Cardiac septum (tissue), 1 donor: ENCODE measurements at places on chromosomes 7 and 10. TPM values are rescaled to one million over a fixed set of nuclear protein-coding genes. Genes with fewer than 3 reads are reported as not detected.
A peak's percentile ranks its signal among the peaks of the same experiment; 100 is the strongest.

GRCh38 chr7:63044721-63045120 is 953.9 kb upstream of the ZNF722 start:
- DNase-seq, result no peak

DNA sequence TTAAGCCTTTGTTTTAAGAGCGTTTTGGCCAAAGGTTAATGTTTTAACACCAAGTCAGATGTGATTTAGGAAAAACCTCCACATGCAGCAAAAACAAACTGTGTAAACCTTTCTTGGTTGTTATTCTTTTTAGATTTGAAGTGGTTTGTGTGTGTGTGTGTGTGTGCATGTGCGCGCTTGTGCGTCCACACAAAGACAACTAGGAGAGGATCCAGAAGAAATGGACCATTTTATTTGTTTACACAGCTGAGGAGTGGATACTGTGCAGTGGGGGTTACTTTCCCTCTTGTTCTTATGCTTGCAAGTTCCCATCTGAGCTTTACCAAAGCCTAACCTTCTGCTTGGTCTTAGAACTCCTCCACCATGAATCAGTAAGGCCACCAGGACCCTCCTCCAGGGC is 20.0 kb downstream of the TCF7L2 start:
- DNase-seq, result no peak

- DNase-seq, result peak; percentile 80
Measured at GRCh38 chr10:5775685-5776084, 37.5 kb downstream of the GDI2 start.

DNA sequence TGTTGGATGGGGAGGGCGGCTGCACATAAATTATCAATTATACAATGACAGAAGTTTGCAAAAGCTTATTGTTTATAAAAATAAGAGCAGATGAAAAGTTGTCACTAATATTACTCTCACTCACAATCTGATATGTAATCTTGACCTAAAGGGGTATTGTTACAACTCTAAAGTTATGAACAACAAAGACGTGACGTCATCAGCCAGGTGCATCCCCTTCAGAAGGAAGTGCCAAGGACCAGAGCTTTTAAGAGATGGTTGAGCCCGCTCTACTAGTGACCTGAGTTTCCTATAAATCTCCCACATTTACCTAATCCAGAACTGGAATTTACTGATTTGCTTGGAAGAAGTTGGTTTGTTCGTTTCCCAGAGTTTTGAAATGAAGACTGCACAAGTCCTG is 247.7 kb upstream of the MGMT start:
- DNase-seq, result no peak

DNA sequence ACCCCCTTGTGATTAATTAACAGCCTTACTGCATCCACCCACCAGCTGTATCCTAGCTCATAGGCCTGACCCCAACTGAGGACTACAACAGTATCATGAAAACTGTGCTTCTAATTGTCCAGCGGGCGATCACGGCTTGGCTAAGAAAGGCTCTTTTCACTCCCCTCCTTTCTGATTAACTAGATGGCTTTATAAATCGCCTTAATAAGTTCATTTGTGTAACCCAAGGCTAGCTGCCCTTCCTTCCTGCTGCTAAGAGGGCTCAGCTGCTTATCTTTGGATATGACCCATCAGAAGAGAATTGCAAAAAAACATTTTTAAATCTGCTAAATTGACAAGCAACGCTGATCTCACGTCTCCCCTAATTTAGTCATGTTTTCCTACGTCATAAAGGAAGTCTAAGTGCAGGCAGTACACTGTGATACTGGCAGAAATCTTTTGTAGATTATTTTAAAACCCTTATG is 163.0 kb upstream of the LAMB4 start:
- DNase-seq, result no peak

DNA sequence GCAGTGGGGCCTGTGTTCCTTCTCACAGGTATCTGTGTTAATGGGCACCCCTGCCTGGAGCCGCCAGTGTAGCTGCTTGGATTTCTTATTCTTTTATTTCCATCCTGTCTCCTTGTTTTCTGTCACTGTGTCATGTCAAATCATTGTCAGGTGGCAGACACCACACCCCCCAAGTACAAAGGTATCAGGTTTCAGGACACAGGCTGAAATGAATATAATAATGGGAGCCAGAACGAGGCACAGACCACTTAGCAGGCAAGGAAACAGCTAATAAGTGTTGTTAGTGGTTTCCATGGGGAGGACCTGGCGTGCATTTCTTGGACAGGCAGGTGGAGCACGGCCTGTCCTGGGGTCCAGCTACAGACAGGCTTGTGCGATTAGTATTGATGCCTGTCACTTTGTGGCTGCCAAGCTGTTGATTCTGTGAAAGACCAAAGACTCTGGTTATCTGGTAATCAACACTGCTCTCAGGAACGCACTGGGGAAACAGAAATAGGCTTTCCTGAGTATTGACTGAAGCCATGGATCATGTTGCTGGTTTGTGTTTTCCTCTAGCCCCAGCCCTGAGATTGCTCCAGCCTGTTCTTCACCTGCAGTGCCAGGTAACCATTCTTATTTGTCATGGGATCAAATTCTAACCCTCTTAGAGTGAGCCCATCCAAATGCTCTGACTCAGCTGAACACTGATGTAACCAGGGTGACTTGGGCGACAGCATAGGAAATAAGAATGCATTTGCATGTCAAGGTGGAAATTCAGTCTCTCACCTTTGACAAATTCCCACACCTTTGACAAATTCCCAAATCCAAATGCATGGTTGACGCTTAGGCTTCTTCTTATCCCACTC is 1002.0 kb downstream of the LRMDA start:
- DNase-seq, result no peak

GRCh38 chr10:85671530-85671929 is 695.1 kb downstream of the GRID1 start:
- no peak for DNase-seq

DNA sequence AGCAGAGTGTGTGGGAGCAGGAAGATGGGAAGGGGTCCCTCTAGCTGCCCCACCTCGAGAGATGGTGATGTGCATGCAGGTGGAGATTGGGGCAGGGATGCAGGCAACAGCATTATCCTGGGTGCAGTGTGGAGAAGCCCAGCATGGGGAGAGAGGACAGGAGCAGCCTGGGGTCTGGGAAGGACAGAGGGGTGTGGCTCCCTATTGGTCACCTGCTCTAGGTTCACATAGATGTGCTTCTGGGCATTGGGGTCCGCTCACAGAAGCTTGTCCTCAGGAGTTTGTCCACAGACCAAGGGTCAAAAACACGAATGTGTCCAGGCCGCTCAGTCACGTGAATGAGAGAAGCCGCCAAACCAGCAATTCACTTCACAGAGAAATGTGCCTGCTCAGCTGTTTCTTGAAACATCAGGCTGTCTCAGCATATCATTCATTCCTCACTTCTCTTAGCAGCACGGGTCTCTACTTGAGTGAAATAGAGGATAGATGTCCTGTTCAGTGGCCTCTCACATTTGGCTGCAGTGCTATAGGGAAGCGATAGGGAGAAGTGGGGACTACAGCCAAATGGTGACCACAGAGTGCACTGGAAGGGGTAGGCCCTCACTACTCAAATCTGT is 11.5 kb upstream of the SLC29A3 start:
- no peak for DNase-seq

GRCh38 chr7:156143683-156144082 is 331.4 kb upstream of the SHH start:
- no peak for DNase-seq

GRCh38 chr7:112009081-112009480 is 197.1 kb downstream of the DOCK4 start:
- no peak for DNase-seq

DNA sequence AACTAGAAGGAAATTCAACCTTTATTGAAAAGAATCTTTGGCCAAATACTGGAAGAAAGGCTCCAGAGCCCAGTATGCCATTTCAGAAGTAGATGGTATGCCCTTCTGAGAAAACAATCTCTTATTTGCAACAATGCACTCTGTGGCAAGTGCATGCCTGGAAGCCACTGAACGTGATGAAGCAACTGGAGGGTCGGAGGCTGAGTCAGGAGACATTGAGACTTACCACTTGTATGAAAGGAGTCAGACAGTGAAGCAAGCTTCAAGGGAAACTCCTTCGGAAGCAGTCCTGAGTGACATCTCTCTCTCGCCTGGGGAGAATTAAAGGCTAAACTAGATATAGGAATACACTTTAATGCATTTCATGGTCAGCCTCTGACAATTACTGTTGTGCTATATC is 353.7 kb downstream of the NRG3 start:
- DNase-seq, result no peak

DNA sequence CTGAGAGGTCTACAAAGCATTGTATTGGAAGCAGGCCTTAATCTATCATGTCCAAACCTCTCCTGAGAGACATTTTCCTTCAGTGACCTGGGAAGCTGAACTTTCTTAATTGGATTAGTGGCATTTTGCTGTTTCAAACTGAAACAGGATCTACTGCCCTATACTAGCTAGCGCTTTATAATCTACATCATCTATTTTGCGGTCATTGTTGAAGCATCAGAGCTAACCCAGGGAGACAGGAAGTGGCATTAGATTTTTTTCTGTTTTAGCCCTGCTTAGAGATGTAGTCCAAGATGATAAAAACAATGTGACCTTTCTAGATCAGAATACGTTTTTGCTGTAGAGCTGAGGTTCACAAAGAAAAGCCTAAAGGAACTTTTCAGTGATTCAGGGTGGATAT is 147.4 kb upstream of the AGR3 start:
- no peak for DNase-seq

The ADAM8 gene
- 4.3 TPM for total RNA-seq

The LRRD1 gene
- 0.43 TPM for total RNA-seq

The SGMS1 gene
- total RNA-seq, result 24.3 TPM

The FAM180A gene
- 25.1 TPM for total RNA-seq

The OR2A12 gene
- not detected for total RNA-seq

The MNX1 gene
- not detected for total RNA-seq

The INPP5F gene
- 20.2 TPM for total RNA-seq

The CCZ1B gene
- total RNA-seq, result 32.7 TPM

The SPDYE18 gene
- total RNA-seq, result 0.51 TPM
